CD14-positive monocyte (primary cell): ENCODE measurements at places on chromosomes 13 and 19. TPM values are rescaled to one million over a fixed set of nuclear protein-coding genes. Genes with fewer than 3 reads are reported as not detected.

Gene SYT5
- not detected for polyA plus RNA-seq

Gene OCEL1
- polyA plus RNA-seq = 31.8 and 56.3 TPM in 2 replicates

Gene PNMA8A
- polyA plus RNA-seq = not detected

Gene DDX39A
- 83.5 TPM for polyA plus RNA-seq

Gene LILRB5
- polyA plus RNA-seq = 0.14 TPM

Gene ADGRE2
- polyA plus RNA-seq = 13.1 TPM

Gene CLC
- polyA plus RNA-seq = not detected in 2 replicates

Gene SIGLEC10
- 108 and 114 TPM in 2 replicates for polyA plus RNA-seq

DNA sequence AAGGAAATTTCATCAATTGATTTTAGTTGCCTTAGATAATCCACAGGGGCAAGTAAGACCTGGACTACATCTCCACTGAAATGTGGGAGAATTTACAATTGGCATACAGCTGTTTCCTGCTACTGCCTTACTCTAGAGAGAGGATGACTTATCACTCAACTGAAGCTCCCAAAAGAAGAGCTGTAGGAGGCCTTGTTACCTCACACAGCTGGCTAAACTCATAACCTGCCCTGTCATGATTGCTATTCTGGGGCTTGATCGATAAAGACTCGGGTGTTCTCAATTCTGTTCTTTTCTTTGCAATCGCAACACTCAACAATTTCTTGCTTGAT lies 1396.4 kb downstream of the EFNB2 start:
- peak overlapping the region; percentile 95 for H3K27ac ChIP-seq
- peak overlapping the region; percentile 91 for H3K4me3 ChIP-seq
- H3K36me3 ChIP-seq = no peaks in the 10 kb centered on the region
- H3K4me1 ChIP-seq = peaks cover 16% of the 10 kb centered on the region
- no peaks in the 10 kb centered on the region for H3K27me3 ChIP-seq

- no peaks in the 10 kb centered on the region for H3K36me3 ChIP-seq
- no peaks in the 10 kb centered on the region for H3K4me1 ChIP-seq
- no peaks in the 10 kb centered on the region for H3K27me3 ChIP-seq
- H3K4me3 ChIP-seq = no peak overlapping the region
- no peak for DNase-seq
Observed at GRCh38 chr13:61086087-61086486, 329.6 kb downstream of the PCDH20 start.

- H3K27ac ChIP-seq = no peak overlapping the region
- DNase-seq = no peak
- H3K4me1 ChIP-seq = no peaks in the 10 kb centered on the region
- H3K36me3 ChIP-seq = no peaks in the 10 kb centered on the region
- H3K4me3 ChIP-seq = no peak overlapping the region
Observed at GRCh38 chr13:42102961-42103865, 54.8 kb downstream of the DGKH start.

DNA sequence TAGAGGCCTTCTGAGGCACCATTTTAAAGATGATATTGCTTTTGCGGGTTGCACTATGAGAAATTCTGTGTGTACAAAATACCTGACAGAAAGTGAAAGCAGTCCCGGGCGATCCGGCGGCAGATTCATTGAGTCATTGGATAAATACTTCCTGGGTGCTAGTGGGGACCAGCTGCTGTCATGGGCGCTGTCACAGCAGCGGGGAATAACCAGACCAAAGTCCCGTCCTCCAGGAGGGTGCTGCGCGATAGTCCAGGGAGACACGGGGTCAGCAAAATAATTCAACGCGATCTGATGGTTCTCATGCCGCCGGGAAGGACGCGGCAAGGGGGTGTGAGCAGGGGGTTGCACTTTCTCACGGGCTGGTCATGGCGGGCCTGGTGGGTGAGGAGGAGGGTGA lies 13.5 kb downstream of the ZFR2 start:
- no peaks in the 10 kb centered on the region for H3K4me1 ChIP-seq
- no peak for DNase-seq
- no peaks in the 10 kb centered on the region for H3K36me3 ChIP-seq
- H3K27me3 ChIP-seq = no peaks in the 10 kb centered on the region
- H3K27ac ChIP-seq = no peak overlapping the region

- H3K27me3 ChIP-seq = peaks cover 16% of the 10 kb centered on the region
- peak overlapping the region; percentile 71 for H3K4me3 ChIP-seq
Observed at GRCh38 chr19:489418-490196, 6.7 kb upstream of the MADCAM1 start.

- no peaks in the 10 kb centered on the region for H3K4me1 ChIP-seq
- no peak overlapping the region for H3K27ac ChIP-seq
- no peaks in the 10 kb centered on the region for H3K27me3 ChIP-seq
- H3K4me3 ChIP-seq = no peak overlapping the region
- no peak for DNase-seq
Observed at GRCh38 chr19:18456974-18457373, 19.0 kb upstream of the ISYNA1 start.

- no peak overlapping the region for H3K4me3 ChIP-seq
- H3K36me3 ChIP-seq = no peaks in the 10 kb centered on the region
- H3K27me3 ChIP-seq = no peaks in the 10 kb centered on the region
- no peaks in the 10 kb centered on the region for H3K4me1 ChIP-seq
Observed at GRCh38 chr13:63367522-63368198, 1952.0 kb upstream of the PCDH20 start.

DNA sequence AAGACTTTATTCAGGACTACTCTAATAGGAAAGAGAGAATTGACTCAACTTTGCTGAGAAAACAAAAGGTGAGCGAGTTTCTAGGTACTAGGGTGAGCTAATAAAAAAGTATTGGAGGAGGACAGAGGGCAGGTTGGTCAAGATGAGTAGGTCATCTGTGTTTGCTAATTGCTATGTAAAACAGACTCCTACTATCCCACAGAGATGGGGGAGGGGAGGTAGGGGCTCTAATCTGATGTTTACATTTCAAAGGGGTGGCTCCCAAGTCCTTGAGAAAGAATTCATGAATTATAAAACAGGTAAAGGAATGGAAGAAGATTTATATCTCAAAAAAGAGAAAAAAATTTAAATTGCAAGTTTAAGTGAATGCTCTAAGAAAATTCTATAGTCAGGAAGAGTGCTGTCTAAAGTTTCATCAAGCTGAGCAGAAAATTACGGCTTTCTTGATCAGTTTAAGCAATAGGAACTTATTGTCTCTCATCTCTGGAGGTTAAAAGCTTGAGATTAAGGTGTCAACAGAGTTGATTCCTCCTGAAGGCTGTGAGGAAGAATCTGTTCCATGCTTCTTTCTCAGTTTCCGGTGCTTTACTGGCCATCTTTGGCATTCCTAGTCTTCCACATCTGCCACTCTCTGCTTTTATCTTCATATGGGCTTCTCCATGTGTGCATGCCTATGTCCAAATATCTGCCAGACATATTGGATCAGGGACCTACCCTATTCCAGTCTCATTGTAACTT lies 790.3 kb downstream of the SLITRK5 start:
- peaks cover 2% of the 10 kb centered on the region for H3K4me1 ChIP-seq
- no peak overlapping the region for H3K4me3 ChIP-seq
- no peaks in the 10 kb centered on the region for H3K27me3 ChIP-seq
- DNase-seq = no peak

- H3K4me3 ChIP-seq = no peak overlapping the region
- no peaks in the 10 kb centered on the region for H3K27me3 ChIP-seq
- DNase-seq = no peak
- no peaks in the 10 kb centered on the region for H3K36me3 ChIP-seq
- no peak overlapping the region for H3K27ac ChIP-seq
Observed at GRCh38 chr13:66618702-66619101, 611.4 kb downstream of the PCDH9 start.

GRCh38 chr19:17999684-18000479 lies 8.1 kb upstream of the ARRDC2 start:
- H3K4me3 ChIP-seq = peak overlapping the region; percentile 38
- H3K27me3 ChIP-seq = no peaks in the 10 kb centered on the region
- DNase-seq = no peak
- peak overlapping the region; percentile 80 for H3K27ac ChIP-seq
- H3K36me3 ChIP-seq = peaks cover 2% of the 10 kb centered on the region
- peaks cover 41% of the 10 kb centered on the region for H3K4me1 ChIP-seq

GRCh38 chr19:53553865-53554791 lies 16.2 kb downstream of the ZNF331 start:
- H3K4me1 ChIP-seq = peaks cover 28% of the 10 kb centered on the region
- peak overlapping the region; percentile 68 for H3K4me3 ChIP-seq
- peak; percentile 83 for DNase-seq
- peak overlapping the region; percentile 63 for H3K27ac ChIP-seq

GRCh38 chr13:108363666-108364065 lies 94.1 kb downstream of the TNFSF13B start:
- H3K4me3 ChIP-seq = no peak overlapping the region
- DNase-seq = no peak
- no peaks in the 10 kb centered on the region for H3K27me3 ChIP-seq
- H3K27ac ChIP-seq = no peak overlapping the region

GRCh38 chr13:33543631-33544265 lies 258.2 kb upstream of the STARD13 start:
- peak overlapping the region; percentile 98 for H3K4me3 ChIP-seq
- peak overlapping the region; percentile 94 for H3K27ac ChIP-seq
- no peaks in the 10 kb centered on the region for H3K27me3 ChIP-seq

GRCh38 chr13:75341028-75341427 lies 140.9 kb downstream of the TBC1D4 start:
- DNase-seq = no peak
- H3K4me1 ChIP-seq = no peaks in the 10 kb centered on the region
- no peak overlapping the region for H3K27ac ChIP-seq

GRCh38 chr13:31686670-31687425 lies 52.5 kb upstream of the RXFP2 start:
- no peak for DNase-seq
- no peak overlapping the region for H3K27ac ChIP-seq
- H3K4me1 ChIP-seq = no peaks in the 10 kb centered on the region
- no peaks in the 10 kb centered on the region for H3K27me3 ChIP-seq

DNA sequence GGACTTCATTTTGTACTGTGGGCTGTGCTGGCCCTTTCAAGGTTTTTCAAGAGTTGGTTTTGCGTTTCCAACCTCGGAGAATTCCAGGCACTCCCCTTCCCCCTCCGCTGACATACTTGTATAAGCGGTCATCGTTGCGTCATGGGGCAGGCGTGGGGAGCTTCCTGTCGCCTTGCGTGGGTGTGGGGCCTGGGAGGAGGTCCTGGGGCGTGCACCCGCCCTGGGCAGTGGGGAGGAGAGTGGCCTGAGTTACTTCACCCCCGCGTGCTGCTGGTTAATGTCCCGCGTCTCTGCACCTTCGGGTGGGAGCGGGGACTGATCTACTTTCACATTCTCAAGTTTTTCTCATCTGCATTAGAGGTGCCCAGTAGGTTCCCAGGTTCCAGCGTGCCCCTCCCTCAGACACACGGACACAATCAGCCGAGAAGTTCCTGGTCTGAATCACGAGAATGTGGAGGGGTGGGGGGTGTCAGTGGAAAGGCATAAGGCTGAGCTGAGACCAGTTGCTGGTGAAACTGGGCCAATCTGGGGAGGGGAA lies 4.1 kb downstream of the IER2 start:
- peak overlapping the region; percentile 100 for H3K4me3 ChIP-seq
- H3K27me3 ChIP-seq = no peaks in the 10 kb centered on the region
- H3K27ac ChIP-seq = peak overlapping the region; percentile 95
- H3K36me3 ChIP-seq = peaks cover 12% of the 10 kb centered on the region
- H3K4me1 ChIP-seq = peaks cover 42% of the 10 kb centered on the region

GRCh38 chr19:3985643-3986259 lies 488 bp upstream of the EEF2 start:
- peaks cover 49% of the 10 kb centered on the region for H3K4me1 ChIP-seq
- no peak overlapping the region for H3K27ac ChIP-seq
- H3K36me3 ChIP-seq = peaks cover 36% of the 10 kb centered on the region
